ENCODE measurements at places on chromosomes 11 and 22. TPM values are rescaled to one million over a fixed set of nuclear protein-coding genes. Genes with fewer than 3 reads are reported as not detected.
A peak's percentile ranks its signal among the peaks of the same experiment; 100 is the strongest.

Gene OR52N5
- total RNA-seq: not detected

- peaks cover 8% of the 10 kb centered on the region for H3K27me3 ChIP-seq
- peaks cover 5% of the 10 kb centered on the region for H3K36me3 ChIP-seq
- H3K4me3 ChIP-seq: no peak overlapping the region
Observed at GRCh38 chr22:44869196-44869595, 116.8 kb downstream of the ARHGAP8 start.

- no peaks in the 10 kb centered on the region for H3K4me1 ChIP-seq
- no peak overlapping the region for H3K27ac ChIP-seq
Observed at GRCh38 chr22:16967453-16968217, 40.4 kb downstream of the GAB4 start.

Gene OR51E2
- not detected for total RNA-seq

GRCh38 chr11:105899772-105900171, 122.3 kb downstream of the MSANTD4 start:
- no peaks in the 10 kb centered on the region for H3K36me3 ChIP-seq
- H3K27me3 ChIP-seq: no peaks in the 10 kb centered on the region

Gene APOBEC3H
- total RNA-seq: 0.41 TPM

Gene RAG2
- total RNA-seq: not detected

Gene CYB5R2
- 1.8 TPM for total RNA-seq

DNA sequence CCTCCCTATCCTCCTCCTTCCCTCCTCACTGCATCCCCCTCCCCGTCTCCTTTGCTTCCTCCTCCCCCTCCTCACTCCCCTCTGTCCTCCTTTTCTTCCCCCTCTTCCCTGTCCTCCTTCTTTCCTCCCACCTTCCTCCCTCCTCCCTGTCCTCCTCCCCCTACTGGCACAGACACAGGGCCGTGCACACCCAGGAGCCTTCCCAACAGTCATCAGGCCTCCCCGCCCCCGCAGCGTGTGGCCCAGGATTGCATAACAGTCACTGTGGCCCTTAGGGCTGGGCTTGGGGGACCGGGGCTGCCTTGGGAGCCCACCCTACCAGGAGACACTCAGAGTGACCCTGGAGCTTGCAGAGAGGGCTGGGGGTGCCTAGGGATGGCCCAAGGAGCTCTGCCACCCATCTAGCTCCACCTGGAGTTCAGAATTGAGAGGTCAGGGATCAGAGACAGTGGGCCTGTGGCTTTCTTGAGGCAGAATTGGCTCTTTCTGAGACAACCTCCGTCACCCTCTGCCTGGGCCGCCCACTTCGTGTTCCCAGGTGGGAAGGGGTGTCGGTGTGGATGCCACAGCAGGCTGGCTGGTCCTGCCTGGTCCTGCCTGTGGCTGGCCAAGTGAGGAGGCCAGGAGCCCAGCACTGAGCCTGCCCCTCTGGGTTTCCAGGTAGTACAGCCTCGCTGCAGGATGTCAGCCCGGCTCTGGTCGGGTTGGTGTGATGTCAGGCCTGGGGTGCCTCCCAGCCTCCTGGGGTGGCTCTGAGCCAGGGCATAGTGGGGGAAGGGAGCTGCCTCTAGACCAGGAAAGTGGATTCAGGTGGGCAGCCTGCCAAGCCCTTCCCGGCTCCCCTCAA, 1.6 kb downstream of the SPI1 start:
- no peaks in the 10 kb centered on the region for H3K4me1 ChIP-seq
- H3K27me3 ChIP-seq: no peaks in the 10 kb centered on the region
- H3K4me3 ChIP-seq: peak overlapping the region; percentile 45

- no peak for DNase-seq
- H3K27ac ChIP-seq: no peak overlapping the region
- H3K4me3 ChIP-seq: no peak overlapping the region
- H3K4me1 ChIP-seq: peaks cover 20% of the 10 kb centered on the region
Observed at GRCh38 chr22:45968751-45969413, 8.1 kb downstream of the WNT7B start.

Gene PIWIL4
- total RNA-seq: 0.66 TPM

GRCh38 chr11:16193897-16194381, 162.4 kb downstream of the SOX6 start:
- no peak for DNase-seq
- H3K27me3 ChIP-seq: no peaks in the 10 kb centered on the region
- no peaks in the 10 kb centered on the region for H3K36me3 ChIP-seq
- H3K4me1 ChIP-seq: peaks cover 38% of the 10 kb centered on the region
- peak overlapping the region; percentile 76 for H3K27ac ChIP-seq

DNA sequence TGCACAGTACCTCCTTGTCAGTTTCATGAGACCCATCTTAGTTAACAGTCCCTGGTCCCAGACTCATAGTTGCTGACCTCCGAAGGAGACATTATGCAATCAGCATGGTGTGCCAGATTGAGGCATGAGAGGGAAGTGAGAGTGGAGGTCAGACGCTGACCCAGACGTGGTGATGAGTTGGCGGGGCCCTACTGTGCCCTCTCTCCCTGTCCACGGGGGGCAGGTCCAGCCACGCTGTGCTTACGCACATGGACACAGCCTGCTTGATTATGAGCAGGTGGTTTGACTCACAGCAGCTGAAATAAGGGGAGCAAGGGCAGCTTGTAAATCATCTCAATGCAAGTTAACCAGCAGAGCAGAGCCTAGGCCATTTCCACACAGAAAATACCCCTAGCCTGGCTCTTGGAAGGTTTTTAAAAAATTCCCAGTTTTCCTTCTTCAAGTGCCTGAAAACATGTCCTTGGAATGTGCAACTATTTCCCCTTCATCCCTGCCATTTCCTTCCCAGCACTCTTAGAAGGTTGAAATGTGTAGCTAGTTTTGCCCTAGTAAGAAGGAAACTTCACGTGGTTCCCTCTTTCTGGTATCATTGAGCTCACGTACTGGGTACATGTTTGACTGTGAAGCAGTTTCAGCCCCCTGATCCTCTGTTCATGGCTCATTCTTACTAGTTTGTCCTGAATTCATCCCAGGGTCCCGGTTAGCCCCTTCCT, 122.6 kb upstream of the SORL1-AS1 start:
- H3K36me3 ChIP-seq: no peaks in the 10 kb centered on the region
- peaks cover 6% of the 10 kb centered on the region for H3K27me3 ChIP-seq
- H3K4me1 ChIP-seq: peaks cover 5% of the 10 kb centered on the region
- H3K27ac ChIP-seq: no peak overlapping the region
- H3K4me3 ChIP-seq: no peak overlapping the region
- peak; percentile 58 for DNase-seq

DNA sequence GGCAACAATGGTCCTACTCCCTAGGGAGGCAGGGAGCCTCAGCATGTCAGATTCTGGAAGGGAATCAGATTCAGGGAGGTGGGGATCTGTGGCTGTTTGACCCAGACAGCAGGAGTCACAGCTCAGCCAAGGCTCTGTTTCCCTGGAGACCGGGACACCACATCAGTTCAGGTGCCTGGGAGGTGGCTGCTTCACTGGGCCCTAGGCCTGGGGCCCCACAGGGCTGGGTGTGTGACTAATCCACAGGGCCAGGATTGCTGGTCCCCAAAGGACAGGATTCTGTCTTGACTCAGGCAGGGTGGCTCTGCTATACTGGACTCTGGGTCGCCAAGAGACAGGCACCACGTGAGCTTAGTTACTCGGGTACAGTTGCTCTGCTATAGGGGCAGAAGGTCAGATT, 3.5 kb upstream of the OR5AN1 start:
- H3K4me1 ChIP-seq: no peaks in the 10 kb centered on the region
- H3K4me3 ChIP-seq: no peak overlapping the region
- H3K27ac ChIP-seq: no peak overlapping the region
- H3K27me3 ChIP-seq: peaks cover 15% of the 10 kb centered on the region
- H3K36me3 ChIP-seq: no peaks in the 10 kb centered on the region

DNA sequence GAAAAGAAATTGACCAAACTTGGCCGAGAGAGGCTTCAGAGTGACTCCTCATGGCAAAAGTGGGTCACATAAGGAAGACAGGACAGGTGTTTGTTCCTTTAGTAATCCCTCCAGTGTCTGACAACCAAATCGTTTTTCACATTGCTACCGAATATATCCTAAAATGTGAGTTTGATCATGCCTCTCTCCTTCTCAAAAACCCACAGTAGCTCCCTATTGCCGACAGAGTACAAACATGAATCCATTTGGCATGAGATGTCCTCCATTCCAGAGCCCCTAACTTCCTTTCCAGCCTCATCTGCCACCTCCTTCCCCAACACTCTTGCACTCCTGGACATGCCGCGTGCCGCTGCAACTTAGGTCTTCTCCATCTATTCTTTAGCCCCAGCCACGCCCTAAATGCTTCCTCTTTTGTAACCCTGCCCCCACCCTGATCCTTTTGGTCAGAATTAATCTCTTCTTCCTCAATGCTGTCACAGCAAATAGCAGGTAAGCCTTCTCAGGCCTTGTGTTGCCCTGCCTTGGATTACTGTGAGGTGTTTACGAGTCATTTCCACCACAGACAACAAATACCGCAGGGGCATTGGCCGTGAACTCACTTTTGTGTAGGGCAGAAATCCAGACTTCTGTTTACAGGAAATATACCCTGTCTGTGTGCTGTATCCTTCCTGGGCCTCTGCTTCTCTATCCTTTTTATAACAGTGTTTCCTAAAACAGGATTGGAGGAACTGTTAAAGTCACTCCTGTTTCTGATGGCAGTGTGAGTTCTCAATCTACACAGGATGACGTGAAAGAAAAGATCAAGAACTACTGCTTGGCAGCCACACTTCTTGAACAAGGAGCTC, 66.0 kb upstream of the FTH1 start:
- no peaks in the 10 kb centered on the region for H3K4me1 ChIP-seq
- DNase-seq: no peak
- H3K36me3 ChIP-seq: no peaks in the 10 kb centered on the region
- H3K27me3 ChIP-seq: no peaks in the 10 kb centered on the region

- H3K36me3 ChIP-seq: no peaks in the 10 kb centered on the region
- H3K4me3 ChIP-seq: no peak overlapping the region
- H3K27ac ChIP-seq: no peak overlapping the region
- peaks cover 48% of the 10 kb centered on the region for H3K27me3 ChIP-seq
Observed at GRCh38 chr22:45578524-45579147, 76.0 kb downstream of the FBLN1 start.

- no peak overlapping the region for H3K4me3 ChIP-seq
- no peak for DNase-seq
- no peaks in the 10 kb centered on the region for H3K36me3 ChIP-seq
- H3K27ac ChIP-seq: peak overlapping the region; percentile 76
- peaks cover 88% of the 10 kb centered on the region for H3K4me1 ChIP-seq
Observed at GRCh38 chr11:73152086-73152853, 10.2 kb upstream of the FCHSD2 start.

DNA sequence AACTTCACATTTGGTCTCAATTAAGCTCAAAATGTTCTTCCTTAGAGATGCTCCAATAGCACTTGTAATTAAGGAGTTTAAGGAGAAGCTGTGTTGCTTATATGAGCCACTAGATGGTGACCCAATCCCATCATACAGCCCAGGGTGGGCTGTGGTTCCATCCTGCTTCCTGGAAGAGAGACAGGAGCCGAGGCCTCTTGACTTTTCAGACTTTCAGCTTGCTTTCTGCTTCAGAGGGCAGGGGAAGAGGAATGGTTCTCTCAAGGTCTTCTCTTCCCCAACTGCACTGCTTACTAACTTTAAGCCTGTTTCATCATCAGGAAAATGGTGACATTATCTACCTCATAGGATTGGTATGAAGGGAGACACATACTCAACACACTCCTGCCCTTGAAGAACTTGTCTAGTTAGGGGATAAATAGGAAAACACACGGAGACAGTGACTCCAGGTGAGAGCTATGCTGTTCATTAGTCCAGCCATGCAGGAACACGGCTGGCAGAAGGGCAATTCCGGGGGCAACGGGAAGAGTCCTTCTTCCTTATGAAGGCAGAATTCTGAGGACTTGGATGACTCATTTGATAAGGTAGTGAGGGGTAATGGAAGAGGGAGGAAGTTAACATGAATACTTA, 20.1 kb downstream of the TMEM218 start:
- peaks cover 14% of the 10 kb centered on the region for H3K36me3 ChIP-seq
- no peak overlapping the region for H3K4me3 ChIP-seq
- no peak for DNase-seq
- no peaks in the 10 kb centered on the region for H3K27me3 ChIP-seq
- peaks cover 9% of the 10 kb centered on the region for H3K4me1 ChIP-seq

Gene HTR3B
- not detected for total RNA-seq

- peak overlapping the region; percentile 48 for H3K27ac ChIP-seq
- peak; percentile 24 for DNase-seq
- H3K4me1 ChIP-seq: peaks cover 58% of the 10 kb centered on the region
- no peaks in the 10 kb centered on the region for H3K36me3 ChIP-seq
- H3K4me3 ChIP-seq: peak overlapping the region; percentile 11
- no peaks in the 10 kb centered on the region for H3K27me3 ChIP-seq
Observed at GRCh38 chr11:10322830-10323792, 18.2 kb downstream of the ADM start.

Gene IL18
- 1.6 TPM for total RNA-seq

- H3K27ac ChIP-seq: no peak overlapping the region
- peaks cover 43% of the 10 kb centered on the region for H3K4me1 ChIP-seq
Observed at GRCh38 chr11:19772480-19772879, 59.8 kb downstream of the NAV2 start.

Gene CST6
- not detected for total RNA-seq

Gene SSH3
- 14.9 TPM for total RNA-seq

DNA sequence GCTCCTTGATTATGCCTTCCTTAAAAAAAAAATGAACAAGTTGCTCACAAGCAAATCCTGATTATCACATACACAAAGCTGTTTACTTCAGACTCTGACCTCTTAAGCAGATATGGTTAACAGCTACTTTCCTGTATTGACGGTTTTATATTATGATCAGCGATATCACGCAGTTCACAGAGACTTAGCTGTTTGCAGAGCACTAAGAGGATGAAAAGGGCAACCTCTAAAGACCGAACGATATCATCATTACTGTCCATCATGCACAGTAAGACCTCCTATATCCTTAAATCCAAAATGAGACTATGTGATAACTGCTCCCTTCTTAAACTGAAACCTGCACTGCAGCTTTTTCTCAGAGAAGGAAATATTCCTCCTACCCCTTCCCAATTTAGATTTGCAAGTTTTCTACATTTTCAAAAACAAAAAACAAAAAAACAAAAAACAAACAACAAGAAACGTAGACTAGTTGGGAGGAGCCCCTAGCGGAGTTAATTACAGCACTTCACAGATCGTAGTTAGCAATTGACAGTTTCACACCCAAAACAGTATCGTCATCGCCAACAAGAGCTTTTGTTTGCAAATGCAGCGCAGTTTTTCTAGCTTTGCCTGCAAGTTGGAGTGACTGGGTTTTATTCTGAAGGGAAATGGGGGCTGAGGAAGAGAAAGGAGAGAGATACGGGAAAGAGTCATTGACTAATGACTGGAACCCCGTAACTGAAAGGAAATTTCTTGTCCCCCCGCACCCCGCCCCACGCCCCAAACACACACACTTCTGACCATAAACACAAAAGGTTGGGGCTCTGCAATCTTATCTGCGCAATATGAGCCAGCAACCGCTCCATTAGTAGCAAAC, 1.2 kb downstream of the DDX6 start:
- peaks cover 76% of the 10 kb centered on the region for H3K4me1 ChIP-seq
- DNase-seq: no peak
- peak overlapping the region; percentile 99 for H3K27ac ChIP-seq

DNA sequence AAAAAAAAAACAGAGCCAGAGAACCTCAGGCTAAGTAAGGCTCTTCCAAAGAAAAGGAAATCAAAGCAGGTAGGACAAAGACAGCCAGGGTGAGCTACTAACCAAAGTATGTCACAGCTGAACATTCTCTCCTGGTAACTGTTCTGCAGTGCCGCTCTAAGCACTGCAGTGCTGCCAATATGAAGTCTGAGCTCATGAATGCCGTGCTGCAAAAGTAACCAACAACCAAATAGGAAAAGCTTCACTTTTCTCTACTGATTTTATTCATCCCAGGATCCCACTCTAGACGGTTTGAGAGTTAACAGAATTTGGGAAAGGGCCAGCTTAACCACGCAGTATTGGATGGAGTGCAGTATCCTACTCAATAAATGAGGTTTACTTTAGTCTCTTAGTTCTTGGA, 3.5 kb downstream of the SIK3 start:
- H3K27me3 ChIP-seq: no peaks in the 10 kb centered on the region
- peak overlapping the region; percentile 99 for H3K27ac ChIP-seq
- H3K4me3 ChIP-seq: peak overlapping the region; percentile 84
- H3K36me3 ChIP-seq: no peaks in the 10 kb centered on the region
- DNase-seq: no peak

All from left ventricle myocardium inferior (tissue), 1 donor.